ENCODE measurements at places on chromosomes 3 and 15.

GRCh38 chr3:52600258-52600657 lies 63.9 kb downstream of the UQCC5 start:
- DNase-seq: no peak

DNA sequence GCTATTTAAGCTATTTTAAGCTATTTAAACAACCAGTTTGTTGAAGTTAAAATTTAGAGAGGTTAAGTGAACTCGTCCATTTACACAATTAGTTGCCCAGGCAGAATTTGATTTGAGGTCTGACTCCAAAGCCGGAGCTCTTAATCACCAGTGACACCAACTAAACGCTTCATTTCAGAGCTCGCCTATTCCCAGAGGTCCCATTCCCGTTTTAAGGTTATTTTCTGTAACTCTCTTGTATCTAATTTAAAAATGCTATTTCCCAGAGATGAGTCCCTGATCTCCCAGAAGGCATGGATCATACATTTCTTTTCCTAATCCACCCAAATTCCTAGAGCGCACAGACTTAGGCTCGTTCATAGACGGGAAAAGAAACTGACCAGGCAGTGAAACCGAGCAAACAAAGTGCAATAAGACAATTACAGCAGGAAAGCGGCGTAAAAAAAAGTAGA lies 904 bp upstream of the MCTP2 start:
- no peak for DNase-seq

DNA sequence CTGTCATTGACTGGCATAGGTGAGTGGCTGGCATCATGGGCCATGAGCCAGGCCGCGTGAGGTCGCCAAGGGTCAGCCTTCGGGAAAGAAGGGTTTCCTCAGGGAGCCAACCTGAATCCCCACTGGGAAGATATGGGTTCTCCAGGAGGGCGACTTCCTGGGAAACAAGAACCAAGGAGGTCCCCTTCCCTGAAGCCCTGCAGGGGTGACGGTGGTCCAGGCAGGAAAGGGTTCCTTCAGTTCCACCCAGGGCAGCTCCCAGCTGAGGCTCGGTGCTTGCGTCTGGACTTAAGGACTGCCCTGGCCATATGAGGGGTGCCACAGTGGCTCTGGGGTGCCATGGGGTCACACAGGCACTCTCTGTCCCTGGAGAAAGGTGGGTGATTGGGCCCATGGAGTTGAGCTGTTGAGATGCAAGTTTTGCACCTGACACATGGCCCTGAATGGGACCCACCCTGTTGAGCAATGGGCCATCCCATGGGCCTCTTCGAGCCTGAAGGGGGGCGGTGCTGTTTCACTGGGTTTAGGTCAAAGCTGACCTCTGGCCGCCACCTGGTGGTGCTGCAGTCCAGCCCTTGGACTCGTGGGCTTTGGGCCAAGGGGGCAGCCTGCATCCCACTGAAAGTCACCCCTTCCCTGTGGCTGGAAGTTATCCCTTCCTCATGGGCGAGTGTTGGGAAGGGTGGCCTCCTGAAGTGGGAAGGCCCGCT lies 228.1 kb downstream of the SNRPN start:
- no peak for DNase-seq

DNA sequence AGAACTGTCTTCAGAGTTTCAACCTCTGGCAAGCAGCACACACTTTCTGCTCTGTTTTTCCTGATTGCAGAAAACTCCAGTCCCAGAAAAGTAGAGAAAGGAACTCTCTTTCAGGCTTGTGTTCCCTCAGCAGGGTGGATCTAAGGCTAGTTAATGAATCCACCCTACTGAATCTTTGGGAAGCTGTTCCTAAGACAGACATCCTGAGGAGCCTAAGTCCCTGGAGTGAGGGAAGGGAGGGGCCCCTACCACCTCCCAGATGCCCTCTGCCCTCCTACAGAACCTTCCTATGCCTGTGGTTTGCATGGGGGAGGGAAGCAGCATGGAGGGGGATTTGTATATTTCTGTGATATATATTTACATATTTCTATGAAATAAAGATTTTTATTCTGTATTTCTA lies 124.4 kb downstream of the ANO10 start:
- DNase-seq: no peak
